ENCODE measurements at places on chromosomes 4 and X.

DNA sequence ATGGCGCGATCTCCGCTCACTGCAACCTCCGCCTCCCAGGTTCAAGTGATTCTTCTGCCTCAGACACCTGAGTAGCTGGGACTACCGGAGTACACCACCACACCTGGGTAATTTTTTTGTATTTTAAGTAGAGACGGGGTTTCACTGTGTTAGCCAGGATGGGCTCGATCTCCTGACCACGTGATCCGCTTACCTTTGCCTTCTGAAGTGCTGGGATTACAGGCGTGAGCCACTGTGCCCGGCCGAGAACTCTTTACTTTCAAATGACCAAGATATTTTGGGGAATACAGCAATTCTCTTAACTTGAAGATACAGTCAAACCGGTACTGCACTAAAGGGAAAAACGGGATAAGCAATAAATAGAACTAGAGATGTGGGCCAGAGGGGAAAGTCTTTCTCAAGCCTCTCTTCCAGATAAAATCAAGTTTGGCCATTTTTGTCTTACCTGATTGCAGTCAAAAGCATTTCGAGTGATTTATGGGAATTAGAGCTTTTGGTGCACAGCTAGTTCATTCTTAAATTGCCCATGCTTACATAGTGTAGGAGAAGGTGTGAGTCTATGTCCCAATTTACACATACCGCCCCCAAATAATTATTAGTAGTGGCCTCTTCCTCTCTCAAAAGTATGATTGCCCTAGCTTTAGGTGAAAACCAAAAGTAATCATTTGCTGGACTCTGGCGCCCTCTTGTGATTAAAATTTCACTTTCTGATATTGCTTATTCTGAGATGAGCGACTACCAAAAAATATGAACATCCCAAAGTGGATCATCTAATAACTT is 53.2 kb upstream of the ABCG2 start:
- DNase-seq: peak; percentile 50

GRCh38 chr4:141870152-141870551 is 233.8 kb downstream of the IL15 start:
- no peak for DNase-seq

DNA sequence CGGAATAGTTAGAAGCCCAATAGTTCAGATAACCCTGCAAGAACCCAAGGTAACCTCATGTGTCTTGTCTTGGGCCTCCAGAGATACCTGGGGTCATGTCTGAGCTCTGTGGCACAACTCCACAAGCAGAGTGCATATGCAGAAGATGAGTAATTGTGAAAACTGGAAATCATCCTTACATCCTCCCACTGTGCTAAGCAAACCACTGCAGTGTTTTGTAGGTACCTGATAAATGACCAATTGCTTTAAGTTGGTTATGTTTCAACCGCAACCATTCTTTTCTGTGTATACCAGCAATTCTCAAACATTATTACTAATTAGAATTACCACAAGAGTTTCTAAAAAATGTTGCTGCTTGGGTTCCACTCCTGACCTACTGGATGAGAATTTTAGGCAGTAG is 73.2 kb downstream of the CBLL2 start:
- no peak for DNase-seq

DNA sequence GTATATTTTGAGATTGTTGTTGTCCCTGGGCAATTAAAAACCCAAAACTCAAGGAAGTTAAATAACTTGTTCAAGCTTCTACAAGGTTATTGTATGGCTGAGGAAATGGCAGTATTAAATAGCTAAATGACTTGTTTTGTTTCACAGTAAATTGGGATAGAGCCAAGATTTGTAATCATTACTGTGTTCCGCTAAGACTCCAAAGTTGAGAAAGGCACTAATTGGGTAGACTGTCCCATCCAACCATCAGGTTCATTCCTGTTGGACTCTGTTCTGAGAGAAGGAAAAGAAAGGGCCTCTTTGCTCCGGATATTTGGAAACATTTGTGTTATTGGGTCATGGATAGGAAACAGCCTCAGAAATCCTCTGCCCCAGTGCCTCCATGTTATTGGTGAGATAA is 82.2 kb downstream of the DCLK2 start:
- DNase-seq: no peak

GRCh38 chr4:67019686-67020437 is 525.4 kb downstream of the CENPC start:
- DNase-seq: no peak

GRCh38 chr4:179145746-179146525 is 1703.7 kb upstream of the AGA start:
- DNase-seq: peak; percentile 1

- DNase-seq: no peak
Measured at GRCh38 chr4:5292101-5292500, 240.8 kb downstream of the STK32B start.

DNA sequence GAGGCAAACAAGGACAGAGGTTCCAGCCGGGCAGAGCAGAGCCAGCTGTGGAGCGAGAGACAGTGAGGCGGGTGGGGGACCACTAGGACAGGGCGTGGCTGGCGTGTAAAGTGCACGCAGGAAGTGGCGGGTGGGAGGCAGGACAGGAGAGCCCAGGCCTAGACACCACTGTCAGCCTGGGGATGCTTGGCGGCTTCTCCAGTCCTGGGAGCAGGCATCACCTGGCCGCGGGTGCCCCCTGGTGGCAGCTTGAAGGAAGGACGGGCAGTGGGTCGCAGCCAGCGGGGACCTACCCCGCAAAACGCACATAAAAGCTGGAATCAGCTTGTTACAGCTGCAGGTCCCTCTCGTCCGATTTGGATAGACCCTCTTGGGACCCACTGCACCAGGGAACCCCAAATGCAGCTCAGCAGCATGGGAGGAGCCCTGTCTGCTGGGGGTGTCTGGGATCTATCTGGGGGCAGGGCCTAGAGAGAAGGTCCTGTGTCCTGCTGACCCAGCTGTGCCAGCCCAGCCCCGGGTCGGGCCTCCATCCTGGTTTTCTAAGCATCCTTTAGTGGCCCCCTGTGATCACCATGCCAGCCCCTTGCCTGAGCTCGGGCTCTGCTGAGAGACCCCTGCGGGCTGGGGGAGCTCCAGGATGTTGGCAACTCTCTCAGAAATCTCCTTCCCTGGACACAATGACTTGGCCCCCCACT is 57.7 kb downstream of the WFS1 start:
- DNase-seq: peak; percentile 69

DNA sequence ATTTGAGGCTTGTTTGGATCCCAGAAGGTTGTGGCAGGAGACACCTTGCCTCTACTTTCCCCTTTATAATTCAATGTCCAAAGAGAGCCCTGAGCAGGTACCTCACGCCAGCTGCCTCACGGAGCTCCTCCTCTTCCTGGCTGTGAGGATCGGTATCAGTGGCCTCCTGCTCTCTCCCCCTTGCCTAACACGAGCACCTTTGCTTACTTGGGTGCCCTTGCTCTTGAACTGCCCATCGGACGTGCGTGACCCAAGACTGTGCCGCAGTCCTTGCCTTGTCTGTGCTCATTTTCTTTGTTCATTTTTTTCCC is 27.8 kb upstream of the MSANTD1 start:
- no peak for DNase-seq

- no peak for DNase-seq
Measured at GRCh38 chr4:11635342-11635741, 206.6 kb upstream of the HS3ST1 start.

GRCh38 chrX:118423558-118423957 is 72.1 kb upstream of the DOCK11 start:
- no peak for DNase-seq

DNA sequence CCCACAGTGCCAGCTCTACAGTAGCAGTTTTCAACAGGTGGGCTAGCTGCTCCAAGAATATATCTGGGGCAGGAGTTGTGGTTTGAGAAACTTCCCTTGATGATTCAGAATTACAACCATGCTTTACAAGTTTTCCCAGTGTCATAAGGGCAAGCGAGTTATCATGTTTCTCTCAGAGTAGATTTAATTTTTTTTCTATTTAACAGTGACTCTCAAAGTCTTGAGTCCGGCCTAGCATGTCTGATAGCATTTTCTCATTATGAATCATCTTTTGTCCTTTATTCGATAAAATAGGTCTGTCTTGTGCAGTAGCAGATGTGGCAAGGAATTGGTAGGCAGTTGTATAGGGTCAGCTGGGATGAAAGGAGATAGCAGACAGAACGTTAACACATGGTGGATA is 62.2 kb upstream of the SPANXD start:
- DNase-seq: no peak

DNA sequence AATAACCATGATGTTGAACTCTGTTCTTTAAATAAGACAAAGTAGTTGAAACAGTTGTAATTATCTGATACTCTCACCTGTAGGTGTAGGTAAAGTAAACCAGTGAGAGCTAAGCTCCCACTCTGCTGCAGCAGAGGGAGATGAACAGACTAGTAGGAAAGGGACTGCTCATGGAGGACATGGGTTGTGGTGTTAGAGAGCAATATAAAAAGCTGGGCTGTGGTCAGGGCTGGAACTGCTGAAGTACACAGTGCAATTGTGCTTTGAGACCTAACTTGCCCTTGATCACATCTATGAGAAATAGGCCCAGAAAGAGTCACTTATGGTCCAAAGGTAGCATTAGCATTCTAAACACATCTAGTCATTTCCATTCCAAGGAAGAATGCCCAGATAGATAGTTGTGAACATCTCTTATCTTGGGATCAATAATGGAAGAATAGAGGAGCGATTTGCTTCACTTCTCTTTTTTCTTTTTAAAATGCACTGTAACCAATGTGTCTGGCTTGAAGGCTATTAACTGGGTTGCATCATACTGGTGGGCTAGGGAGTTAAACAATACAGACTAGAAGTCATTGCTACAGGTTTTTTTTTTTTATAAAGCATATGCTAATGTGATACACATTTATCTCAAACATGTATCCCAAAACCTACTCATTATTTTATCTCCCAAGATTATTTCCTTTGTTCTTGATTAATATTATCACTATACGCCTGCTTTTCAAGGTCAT is 251.3 kb upstream of the CENPE start:
- no peak for DNase-seq

DNA sequence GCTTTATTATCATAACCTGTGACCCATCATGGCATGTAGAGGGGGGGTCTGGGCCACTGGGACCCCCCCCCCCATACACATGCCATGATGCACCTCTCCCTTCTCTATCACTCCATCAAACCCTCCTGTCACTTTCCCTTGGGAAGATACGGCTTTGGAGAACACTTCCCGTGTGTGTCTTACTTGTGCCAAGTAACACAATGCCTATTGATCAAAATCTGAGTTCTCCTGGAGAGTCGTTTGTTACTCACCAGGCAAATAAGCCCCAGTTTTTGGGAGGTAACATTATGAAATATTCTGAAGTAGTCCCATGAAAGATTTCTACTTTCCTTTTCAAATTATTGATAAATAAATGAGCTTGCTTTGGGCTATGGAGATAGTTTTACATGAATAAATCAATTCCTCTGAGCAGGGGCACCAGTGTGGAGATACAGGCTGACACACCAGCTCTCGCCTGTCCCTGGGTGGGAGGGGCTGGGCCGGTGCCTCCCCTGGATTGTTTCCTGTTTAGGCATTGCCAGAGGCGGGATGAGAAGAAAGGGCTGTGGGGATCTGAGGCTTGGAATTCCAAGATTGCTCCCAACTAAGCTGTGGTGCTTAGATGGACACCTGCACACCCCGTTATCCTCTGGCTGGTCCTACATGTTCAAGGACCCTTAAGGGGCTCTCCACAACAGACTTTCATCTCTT is 63.2 kb upstream of the WWC2 start:
- no peak for DNase-seq

DNA sequence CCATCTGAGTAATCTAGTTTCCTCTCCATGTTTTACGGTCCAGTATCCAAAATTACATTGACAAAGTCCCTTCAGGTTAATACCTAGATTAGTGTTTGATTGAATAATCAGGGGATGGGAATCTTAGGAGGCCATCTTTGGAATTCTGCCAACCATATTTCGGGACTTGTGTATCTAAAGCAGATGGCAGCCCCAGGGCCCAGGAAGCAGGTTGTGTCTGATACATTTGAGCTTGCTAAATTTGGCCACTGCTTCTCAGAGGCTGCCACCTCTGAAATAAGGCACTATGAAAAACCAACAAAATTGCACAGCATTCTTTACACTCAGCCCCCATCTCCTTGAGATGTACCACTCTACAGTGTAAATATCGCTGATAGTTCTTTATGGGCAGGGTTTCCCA is 102.1 kb downstream of the ASB9 start:
- no peak for DNase-seq

DNA sequence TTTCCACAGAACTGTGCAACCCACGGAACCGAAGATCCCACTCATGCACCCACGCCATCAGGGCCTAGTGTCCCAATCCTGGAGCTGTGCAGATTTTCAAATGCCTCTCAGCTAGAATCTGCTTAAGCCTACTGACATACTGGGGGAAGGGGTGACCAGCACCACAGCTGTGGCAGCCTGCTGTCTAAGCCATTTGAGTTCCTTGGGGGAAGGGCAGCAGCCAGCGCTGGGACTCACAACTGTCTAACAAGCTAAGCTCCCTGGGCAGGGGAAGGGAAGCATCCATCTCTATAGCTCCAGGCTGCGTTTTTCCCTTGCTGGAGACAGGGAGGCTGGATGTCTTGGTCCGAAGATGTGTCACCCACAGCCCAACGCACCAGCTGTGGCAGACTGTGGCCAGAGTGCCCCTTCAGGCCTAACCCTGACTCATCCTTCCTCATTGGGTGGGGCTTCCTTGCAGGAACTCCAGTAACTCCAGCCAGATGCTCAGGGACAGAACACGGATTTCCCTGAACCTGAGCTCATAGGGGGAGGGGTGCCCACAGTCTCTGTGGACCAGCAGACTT is 194.8 kb downstream of the CHRDL1 start:
- DNase-seq: no peak

DNA sequence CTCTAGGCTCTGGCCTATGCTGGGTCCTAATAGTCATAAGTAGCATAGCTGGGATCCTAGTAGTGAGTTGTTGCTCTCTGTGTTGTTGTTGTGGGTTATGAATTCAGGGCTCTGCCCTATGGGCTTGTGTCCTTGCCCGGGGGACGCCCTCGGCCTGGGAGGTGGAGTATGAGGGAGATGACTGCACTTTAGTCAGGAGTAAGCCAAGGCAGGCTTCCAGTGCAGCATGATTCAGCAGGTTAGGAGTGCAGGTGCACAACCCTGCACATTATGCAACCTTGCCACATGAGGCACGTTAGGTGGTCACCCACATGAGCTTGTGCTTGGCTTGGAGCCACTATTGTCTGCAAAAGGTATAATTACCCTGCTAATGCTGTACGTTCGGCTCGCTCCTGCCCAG is 58.4 kb upstream of the CCDC149 start:
- no peak for DNase-seq
